ENCODE measurements at places on chromosomes 16 and 17.

- no peak for DNase-seq
Observed at GRCh38 chr16:9429646-9430330, 338.3 kb downstream of the HAPSTR1 start.

GRCh38 chr17:46737326-46737725 is 81.2 kb downstream of the WNT3 start:
- DNase-seq = no peak

DNA sequence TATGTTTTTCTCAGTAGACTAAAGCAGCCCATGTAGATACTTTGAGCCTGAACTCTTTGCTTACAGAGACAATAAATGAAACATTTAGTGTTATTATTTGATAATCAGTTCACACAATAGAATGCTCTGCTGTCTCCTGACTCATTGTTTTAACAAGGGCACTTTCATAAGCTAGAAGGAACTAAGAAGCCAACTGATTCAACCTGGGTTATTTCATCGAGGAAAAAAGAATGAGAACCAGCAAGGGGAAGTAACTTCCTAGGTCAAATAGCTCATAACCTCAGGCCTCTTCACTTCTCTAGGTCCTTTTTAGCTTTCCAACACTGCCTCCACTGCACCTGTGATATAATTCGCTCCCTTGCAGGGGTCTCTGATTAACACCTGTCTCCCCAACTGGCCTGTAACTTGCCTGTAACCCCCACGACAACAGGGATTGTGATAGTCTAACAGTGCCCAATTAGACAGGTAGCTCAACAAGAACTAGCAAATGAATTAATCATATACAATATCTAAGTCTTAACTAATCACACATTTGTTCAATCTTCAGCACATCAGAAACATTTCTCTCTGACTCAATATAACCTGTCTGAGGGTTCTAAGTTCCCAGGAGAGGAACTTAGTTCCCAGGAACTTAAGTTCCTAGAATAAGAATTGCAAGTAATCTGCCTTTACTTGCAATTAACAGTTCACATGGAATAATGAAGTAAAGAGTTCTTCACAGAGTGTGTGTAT is 34.8 kb downstream of the RFFL start:
- no peak for DNase-seq

- no peak for DNase-seq
Observed at GRCh38 chr17:36525888-36526287, 8.8 kb downstream of the MYO19 start.

DNA sequence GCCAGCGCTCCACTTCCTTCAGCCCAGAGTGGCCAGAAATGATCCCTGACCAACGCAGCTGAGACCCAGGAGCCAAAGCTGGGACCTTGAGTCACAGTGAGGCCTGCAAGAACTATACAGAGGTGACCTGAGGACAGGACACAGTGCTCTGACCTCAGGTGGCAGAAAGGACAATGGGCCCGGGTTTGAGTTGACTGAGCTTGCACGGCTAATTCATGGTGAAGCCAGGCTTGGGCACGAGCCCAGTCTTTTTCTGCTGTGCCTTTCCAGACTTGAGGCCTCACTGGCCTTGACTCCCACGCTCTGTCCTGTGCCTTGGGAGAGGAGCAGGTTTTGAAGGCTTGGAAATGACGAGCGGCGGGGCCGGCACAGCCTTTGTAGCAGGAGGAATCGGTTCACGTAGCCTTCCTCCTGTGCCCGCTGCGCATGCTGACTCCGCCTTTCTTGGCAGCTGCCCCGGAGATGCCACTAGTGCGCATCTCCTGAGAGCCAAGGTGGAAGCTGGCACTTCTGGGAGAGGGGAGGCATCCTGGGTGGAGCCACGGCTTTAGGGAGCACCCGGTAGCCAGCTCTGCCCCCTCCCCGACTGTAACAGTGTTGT is 34.9 kb downstream of the NDEL1 start:
- DNase-seq = no peak

DNA sequence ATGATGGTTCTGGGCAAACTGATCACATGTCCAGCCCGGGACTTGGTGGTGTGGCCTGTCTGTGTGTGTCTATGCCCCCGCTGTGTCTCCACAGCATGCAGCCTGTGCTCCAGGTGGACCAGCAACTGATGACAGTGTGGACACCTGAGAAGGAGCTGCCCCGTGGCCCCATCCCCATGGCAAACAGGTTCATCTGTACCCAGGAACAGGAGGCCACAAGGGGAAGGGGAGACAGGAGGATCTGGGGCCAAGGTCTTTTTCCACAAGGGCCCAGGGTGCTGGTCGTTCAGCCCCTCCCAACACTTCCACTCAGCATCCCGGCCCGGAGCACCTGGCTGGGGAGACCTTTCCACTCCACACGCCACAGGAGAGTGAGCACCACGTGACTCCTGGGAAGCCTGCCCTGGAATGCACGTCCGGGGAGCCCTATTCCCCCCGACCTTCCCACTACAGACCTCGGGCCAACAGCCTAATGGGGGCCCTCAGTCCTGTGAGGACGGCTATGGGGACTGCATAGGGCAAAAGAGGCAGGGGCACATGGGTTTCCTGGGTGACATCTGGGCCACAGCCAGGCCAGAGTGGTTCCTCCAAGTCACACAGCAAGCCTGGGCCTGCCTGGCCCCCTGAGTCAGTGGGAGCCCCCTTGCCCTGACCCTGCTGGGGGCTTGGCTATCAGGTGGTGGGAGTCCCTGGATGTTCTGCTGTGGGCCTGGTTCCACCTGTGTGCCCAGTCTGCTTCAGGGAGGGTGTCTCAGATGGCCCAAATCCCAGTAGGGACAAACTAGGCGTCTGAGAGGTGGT is 20.8 kb upstream of the NXPH3 start:
- no peak for DNase-seq

DNA sequence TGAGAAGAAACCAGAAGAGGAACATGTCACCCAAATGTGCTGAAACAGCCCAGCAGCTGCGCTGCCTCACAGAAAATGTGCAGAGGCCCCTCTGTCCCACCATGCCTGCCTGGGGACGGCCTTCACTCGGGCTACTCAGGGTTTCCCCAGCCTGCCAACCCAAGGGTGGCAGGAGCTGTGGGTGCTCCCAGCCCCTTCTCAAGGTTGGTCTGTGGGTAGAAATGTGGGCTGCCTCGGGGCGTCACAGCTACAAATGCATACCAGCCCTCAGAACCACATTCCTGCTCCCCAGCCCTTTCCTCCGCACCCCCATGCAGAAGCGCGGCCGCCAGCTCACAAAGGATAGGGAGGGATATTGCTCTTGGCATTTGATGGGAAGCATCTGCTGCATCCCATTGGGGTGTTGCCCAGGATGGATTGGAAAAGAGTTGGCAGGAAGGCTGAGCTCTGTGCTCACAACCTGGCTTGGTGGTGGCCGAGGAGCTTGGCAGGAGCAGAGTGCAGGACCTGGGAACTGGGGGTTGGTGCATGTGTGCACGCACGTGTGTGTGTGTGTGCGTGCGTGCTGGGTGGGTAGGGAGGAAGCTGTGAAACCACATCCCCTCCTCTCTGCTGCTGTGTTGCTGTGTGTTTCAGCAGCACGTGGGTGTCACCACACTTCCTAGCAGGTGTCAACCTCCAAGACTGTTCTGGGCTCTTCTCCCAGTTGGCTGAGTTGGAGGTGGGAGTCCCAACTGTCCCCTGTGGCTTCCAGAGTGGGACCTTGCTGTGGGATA is 304.4 kb downstream of the SEC14L1 start:
- peak; percentile 84 for DNase-seq

- no peak for DNase-seq
Observed at GRCh38 chr17:80104956-80105375, 3.6 kb downstream of the GAA start.

- no peak for DNase-seq
Observed at GRCh38 chr16:66386629-66387622, 20.4 kb downstream of the CDH5 start.

GRCh38 chr16:80672379-80672778 is 131.6 kb downstream of the DYNLRB2 start:
- DNase-seq = no peak

DNA sequence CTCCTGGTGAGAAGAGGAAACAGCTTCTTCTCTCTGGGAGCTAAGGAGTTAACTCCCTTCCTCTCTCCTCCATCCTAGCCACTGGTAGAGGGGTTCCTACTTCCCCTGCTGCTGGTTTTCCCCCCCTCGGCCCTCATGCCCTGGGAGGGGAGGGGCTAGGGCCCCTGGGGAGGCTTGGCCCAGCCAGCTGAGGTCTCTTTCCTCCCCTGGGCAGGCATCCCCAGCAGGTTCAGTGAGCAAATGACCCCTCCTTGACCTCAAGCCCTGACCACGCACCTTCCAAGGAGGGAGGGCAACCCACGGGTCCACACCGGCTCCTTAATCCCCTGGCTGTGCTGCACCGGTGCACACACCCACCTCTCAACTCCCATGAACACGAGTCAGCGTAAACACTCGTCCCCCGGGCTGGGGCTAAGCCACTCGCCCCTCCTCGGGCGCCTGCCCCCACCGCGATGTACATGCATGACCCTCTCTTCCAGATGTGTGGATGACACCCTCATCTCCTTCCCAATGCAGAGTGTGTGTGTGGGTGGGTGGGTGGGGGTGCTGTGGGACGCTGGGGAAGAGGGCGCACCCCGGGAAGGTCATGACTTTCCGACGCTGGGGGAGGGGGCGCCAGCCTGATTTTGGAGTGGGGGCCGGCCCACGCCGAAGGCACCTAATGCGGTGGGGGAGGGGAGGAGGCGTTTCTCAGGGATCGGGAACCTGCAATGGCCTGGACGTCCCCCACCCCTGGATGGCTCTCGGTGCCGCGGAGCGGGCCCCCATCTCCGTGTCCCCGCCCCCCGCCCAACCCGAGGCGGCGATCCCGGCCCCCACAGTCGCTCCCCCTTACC is 33.7 kb downstream of the SRCIN1 start:
- DNase-seq = no peak

DNA sequence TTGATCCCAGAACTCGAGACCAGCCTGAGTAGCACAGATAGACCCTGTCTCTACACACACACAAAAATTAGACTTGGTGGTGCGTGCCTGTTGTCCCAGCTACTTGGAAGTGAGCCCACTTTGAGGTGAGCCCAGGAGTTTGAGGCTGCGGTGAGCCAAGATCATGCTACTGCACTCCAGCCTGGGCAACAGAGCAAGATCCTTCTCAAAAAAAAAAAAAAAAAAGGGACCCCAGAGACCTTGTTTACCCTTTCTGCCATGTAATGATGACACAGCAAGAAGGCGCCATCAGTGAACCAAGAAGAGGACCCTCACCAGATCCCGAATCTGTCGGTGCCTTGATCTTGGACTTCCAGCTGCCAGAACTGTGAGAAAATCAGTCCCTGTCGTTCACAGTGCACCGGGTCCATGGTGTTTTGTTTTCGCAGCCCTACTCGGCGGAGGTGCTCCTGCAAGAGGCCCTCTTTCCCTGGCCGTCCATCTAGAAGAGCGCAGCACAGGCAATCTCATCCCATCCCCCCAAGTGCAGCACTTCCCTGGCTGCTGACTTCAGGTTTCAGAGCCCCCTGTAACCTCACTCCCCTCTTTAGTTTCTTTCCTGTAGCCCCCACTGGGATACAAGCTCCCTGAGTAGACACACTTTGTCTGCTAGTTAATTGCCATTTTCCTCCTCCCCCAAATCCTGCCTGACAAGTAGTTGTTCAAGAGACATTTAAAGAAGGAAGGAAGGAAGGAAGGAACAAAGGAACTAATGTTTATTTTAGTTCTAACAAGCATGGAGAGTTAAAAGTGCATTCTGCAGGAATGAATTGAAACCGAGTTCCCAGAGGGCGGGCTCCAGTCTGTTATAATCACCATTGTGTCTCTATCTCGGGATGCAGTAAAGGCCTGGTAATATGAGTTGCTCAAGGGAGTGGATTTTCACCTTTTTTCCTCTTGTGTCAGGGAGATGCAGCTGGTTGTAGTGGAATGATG is 115.3 kb downstream of the SNX29 start:
- no peak for DNase-seq

GRCh38 chr17:81685108-81685507 is 1.3 kb downstream of the HGS start:
- peak; percentile 29 for DNase-seq

DNA sequence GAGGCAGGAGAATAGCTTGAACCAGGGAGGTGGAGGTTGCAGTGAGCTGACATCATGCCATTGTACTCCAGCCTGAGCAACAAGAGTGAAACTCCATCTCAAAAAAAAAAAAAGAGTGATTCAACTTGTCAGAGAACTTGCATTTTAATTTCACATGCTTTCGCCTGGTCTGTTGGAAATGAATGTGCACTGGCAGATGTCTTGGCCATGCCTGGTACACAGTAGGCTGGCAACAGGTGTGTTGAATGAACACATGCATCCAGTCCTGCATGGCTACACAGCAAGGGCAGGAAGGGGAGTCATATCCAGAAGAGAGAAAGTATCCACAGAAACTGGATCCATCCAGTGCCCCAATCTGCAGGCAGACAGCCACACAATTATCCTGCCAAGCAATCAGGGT is 11.5 kb downstream of the COG4 start:
- no peak for DNase-seq

DNA sequence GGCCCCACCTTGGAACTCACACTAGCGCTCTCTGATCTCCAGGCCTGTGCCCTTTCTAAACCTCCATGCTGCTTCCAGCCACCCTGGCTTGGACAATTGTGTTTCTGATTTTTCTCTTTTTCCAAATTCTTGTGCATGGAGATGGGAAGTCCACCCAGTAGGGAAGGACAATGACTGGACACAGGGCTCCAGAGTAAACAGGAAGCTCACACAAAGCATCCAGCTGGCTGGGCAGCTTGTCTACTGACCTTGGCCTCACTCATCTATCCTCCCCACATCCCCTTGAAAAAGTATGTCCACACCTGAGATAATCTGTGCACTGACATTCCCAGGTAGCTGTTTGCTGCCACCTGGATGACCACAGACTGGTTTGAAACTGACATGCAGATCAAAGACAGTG is 331.2 kb upstream of the MAF start:
- DNase-seq = no peak

DNA sequence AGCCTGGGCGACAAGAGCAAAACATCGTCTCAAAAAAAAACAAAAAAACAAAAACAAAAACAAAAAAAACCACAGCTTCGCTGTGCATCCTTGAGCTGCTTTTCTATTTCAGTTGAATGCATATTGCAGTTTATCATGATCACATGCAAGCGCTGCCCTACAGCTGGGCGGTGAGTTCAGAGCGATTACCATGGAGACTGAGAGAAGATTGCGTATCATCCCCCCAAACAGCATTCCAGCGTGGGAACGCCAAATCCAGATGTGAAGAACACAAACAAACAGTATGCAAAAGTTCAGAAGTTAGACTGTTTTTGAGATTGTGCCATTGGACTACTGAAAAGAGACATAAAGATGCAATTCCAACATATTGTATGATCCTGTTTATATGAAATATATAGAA is 15.1 kb upstream of the SLC52A1 start:
- peak; percentile 33 for DNase-seq

DNA sequence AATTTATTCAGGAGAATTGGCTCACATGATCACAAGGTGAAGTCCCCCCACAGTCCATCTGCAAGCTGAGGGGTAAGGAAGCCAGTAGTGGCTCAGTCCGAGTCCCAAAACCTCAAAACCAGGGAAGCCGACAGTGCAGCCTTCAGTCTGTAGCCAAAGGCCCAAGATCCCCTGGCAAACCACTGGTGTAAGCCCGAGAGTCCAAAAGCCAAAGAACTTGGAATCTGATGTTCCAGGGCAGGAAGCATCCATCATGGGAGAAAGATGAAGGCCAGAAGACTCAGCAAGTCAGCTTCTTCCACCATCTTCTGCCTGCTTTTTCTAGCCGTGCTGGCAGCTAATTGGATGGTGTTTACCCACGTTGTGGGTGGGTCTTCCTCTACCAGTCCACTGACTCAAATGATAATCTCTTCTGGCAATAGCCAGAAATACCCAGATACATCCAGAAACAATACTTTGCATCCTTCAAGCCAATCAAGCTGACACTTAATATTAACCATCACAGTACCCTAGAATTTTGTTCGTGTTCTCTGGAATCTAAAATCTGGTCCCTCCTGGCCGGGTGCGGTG is 40.4 kb downstream of the TMEM114 start:
- no peak for DNase-seq

- peak; percentile 80 for DNase-seq
Observed at GRCh38 chr17:36591434-36592315, at the start of gene DHRS11. Gene DHRS11 (plus strand): TSS chr17:36591879. CDS start chr17:36592010, 131 bp downstream.

Measured in cardiac muscle cell (in vitro differentiated cells and primary cell).